ENCODE measurements at places on chromosomes 2 and 18.
A peak's percentile ranks its signal among the peaks of the same experiment; 100 is the strongest.

DNA sequence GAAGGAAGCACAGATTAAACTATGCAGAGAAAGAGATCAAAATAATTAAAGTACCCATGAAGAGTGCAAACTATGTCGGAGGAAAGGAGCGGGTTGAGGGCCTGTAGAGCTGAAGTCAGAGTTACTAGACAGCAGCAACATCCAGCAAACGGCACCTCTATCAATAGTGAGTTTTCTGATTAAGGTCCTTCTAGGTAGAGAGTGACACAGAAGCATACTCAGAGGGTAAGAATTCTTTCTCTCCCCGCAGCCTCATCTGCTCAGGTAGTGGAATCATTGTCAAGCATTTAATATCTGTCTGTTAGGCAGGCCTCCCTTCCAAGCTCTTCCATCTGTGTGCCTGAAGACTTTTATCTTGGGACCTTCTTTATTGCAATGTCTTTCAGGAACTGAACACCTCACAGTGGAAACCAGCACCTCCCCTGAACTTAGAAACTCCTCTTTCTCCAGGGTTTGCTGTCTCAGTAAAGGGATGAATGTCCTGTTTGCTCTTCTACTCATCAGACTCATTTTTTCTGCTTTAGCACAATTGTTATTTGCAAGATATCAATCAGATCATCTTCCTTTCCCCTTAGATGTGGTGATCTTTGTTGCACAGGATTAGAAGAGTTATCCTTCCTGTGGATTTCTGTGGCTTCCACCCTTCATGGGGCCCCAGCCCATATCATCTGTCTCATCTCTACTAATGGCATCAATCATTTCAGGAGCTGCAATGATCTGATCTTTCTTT, 28.8 kb downstream of the SP140 start:
- DNase-seq = no peak

- DNase-seq = no peak
These were observed 143.5 kb downstream of the INSIG2 start for GRCh38 chr2:118231759-118232158.

DNA sequence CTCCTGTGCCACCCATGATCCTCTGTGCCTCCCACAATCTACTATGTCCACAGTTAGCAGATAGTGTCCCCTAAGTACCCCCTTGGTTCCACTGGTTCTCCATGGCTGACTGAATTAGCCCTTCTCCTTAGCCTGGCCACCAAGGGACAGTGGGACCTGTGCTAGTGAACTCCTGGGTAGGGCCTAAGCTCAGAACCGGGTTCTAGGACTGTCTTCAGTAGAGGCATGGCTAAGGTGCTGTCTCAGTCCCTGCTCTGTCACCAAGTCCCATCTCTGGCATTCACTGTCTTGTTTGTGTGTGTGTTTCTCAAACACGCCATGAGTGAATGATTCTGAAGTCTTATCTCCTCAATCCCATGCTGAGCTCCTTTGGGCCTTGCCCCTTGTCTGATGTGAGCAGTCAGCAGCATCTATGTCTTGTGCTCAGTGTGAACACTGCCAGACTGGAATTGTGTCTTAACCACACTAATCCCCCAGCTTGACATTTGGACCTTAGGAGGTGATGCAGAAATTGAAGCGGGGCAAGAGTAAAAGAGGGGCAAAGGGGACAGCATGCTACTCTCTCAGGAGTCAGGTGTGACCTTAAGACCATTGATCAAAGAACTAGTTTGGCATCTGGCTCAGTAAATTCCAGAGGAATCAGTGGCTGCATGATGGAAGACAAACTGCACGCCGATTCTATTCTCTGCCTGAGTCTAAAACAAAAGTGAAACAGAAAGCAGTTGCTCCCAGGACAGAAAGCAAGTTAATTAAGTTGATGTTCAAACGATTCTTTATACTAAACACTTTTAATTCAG, 190.5 kb downstream of the ALPK2 start:
- no peak for DNase-seq

DNA sequence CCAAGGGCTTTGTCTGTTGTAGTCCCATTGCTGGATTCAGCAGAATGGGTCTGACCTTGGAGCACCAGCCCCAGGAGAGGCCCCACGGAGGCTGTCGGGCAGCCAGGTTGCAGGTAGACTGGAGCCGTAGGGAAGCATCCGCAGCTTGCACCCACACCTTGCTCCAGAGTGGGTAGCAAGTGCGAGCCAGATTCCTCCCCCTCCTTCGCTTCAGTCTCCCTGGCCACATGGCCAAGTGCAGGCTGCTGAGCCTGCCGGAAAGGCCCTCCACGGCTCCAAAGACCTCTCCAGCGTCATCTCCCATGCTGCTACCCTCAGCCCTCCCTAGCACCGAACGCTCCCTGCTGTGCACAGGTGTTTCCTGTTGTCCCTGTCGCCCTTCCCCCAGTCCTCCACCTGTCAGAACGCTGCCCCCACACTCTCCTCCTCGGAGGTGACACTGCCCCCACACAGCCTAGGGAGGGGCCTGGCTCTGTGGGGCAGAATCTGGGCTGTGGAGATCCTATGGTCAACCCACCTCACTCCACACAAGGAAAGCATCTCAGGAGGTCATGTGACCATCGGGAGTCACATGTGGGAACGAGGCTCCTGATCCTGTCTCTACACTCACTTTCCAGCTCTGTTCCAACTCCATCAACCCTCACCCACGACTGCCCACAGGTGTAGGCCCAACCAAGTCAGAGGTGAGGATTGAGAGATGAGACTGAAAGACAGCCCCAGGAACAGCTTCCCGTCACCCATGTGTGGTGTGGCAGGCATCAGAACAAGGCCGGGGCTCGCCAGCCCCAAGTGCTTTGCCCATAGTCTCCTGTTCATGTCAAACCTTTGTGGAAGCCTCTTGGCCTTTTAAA, 8.3 kb downstream of the KCNF1 start:
- DNase-seq = no peak

- DNase-seq = no peak
These were observed 1.5 kb downstream of the VAMP5 start for GRCh38 chr2:85585781-85586105.

GRCh38 chr2:127314193-127314988, 20.4 kb upstream of the ERCC3 start:
- DNase-seq = no peak

DNA sequence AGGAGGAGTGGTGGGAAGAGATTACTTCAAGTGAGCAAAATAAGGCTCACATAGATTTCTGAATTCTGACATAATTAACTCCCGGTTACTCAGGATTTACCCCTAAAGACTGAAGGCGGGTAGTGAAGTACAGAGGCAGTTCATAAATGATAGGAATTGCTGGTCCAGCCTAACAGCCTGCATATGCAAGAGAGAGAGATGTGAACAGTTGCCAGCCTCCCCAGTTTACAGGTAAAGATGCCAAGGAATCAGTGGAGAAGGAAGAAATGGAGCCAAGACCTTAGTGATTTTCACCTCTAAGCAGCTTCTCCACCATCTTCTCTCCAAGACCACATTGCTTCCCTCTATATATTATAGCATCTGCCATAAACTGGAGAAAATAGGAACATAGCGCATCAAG, 91.8 kb upstream of the THUMPD2 start:
- DNase-seq = no peak

- no peak for DNase-seq
These were observed 32.7 kb upstream of the CCDC68 start for GRCh38 chr18:54991981-54992380.

DNA sequence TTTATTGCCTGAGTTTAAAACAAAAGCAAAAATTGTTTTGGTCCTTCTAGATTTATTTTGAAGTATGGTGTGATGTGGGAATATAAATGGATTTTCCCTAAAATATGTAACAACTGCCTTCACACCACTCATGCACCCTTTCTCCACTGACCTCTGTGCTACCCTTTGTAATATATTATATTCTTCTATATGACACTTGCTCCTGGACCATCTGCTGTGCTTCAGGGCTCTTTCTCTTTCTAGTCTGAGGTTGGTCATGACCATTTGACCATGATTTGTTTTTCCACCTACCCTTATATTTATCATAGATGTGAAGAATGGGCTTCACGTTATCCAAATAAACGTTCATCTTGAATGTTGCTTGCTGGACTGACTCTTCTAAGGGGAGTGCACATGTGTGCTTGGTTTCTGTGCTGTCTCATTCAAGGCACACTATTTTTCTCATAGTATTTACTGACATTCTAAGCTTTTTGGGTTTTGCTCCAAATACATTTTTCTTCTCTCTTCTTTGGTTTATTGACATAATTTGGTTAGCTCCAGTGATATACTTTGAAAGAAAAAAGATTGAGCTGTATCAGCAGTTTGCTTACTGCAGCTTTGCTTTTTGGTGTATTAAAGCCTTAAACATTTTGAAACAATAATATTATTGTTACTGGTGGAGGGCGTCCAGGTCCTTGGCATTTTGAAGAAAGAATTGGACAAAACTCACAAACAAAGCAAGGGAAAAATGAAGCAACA, 61.8 kb downstream of the VWA3B start:
- no peak for DNase-seq

DNA sequence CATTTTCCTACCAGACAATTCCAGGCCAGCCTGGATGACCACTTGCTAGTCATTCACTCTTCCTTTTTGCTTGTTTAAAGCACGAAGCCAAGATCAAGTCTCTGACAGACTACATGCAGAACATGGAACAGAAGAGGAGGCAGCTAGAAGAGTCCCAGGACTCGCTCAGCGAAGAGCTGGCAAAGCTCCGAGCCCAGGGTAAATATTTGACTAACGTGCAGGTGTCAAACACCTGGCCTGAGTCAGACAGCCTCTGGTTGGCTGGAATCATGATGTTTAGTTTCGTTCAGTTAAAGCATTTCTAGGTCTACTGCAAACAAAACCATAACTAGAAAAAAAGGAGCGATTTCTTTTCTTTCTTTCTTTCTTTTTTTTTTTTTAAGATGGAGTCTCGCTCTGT, 44.2 kb upstream of the LYPD6B start:
- no peak for DNase-seq

DNA sequence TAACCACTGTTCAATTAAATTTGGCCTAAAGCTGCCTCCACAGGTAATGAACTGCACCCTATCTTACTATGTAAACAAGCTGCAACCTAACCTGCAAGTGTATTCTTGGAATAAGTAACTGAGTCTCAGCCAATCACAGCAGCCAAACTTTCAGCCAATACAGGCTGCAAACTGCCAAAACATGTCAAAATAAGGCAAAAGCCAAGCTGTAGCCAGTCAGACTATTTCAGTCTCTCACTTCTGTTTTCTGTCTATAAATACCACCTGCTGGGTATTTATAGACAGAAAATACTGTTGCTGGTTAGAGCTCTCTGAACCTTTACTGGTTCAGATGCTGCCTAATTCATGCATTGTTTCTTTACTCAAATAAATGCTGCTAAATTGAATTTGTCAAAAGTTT, 14.3 kb downstream of the C2orf76 start:
- DNase-seq = no peak

GRCh38 chr2:137659616-137660015, 304.7 kb upstream of the HNMT start:
- DNase-seq = peak; percentile 4

- no peak for DNase-seq
These were observed 274.5 kb downstream of the MYT1L start for GRCh38 chr2:2056531-2056930.

- DNase-seq = no peak
These were observed 274.0 kb downstream of the CAMKMT start for GRCh38 chr2:44635725-44636124.

DNA sequence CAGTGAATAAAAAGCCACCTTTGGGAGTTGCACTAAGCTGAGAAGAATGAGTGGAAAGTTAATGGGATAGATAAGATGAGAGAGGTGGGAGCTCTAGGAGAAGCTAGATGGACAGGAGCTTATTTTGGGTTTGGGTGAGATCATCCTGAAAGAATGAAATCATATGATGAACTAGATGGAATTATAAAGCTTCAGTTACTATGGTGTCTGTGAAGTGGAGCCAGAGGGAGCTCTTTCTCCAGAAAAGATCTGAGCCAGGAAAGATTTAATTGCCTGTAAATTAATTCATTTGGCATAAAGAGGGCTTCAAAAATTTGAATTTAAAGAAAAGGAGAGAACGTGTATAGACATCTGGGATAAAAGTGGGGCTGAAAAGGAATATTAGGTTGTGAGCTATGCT, 10.3 kb downstream of the DNAH6 start:
- DNase-seq = no peak

DNA sequence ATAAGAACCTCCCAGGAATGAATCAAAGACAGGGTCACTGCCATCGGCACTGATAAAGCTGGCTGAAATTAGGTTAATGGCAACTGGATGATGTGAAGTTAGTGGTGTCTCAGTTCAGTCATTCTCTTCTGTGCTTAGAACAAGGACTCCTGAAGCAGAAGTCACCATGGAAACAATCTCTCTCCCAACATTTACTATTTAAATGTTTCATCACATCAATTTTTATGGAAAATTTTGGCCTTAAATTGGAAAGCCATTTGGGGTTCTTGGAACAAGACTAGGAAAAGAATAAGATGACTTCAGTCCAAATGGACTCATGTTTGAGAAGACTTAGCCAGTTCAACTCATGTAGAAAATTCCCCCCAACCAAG, 15.5 kb upstream of the ARL5A start:
- DNase-seq = no peak

GRCh38 chr2:196233805-196234475, 62.6 kb upstream of the STK17B start:
- no peak for DNase-seq

- DNase-seq = no peak
These were observed 21.6 kb downstream of the SESTD1 start for GRCh38 chr2:179243046-179243445.

DNA sequence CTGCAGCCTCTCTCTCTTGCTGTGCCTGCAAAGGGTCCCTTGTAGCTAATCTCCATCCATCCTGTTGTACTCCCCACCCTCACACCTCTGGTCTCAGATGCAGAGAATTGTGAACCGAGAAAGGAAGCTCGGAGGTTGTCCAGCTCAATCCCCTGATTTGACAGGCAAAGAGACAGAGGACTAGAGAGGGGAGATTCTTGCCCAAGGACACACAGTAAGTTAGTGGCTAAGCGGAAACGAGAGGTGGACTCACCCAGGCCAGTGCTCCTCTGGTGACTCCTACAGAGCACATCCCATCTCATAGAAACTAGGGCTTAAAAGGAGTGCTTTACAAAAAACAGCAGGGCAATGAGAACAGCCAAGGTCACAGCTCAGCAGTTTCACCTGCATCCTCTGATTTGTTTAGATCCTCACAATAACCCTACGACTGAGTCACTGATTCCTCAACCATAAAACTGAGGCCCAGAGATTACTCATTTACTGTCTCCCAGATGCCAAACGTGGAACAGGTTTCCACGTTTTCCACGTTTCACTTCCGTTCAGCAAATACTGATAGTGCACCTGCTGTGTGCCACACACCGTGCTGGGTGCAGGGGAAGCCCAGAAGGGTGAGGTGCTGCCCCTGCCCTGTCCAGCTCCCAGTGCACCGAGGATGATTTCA, 22.1 kb downstream of the EHD3 start:
- no peak for DNase-seq

All from brain microvascular endothelial cell (primary cell).